Anterior cingulate cortex (tissue), 58 donors: ENCODE measurements at places on chromosomes 7 and 10.
A peak's percentile ranks its signal among the peaks of the same experiment; 100 is the strongest.

DNA sequence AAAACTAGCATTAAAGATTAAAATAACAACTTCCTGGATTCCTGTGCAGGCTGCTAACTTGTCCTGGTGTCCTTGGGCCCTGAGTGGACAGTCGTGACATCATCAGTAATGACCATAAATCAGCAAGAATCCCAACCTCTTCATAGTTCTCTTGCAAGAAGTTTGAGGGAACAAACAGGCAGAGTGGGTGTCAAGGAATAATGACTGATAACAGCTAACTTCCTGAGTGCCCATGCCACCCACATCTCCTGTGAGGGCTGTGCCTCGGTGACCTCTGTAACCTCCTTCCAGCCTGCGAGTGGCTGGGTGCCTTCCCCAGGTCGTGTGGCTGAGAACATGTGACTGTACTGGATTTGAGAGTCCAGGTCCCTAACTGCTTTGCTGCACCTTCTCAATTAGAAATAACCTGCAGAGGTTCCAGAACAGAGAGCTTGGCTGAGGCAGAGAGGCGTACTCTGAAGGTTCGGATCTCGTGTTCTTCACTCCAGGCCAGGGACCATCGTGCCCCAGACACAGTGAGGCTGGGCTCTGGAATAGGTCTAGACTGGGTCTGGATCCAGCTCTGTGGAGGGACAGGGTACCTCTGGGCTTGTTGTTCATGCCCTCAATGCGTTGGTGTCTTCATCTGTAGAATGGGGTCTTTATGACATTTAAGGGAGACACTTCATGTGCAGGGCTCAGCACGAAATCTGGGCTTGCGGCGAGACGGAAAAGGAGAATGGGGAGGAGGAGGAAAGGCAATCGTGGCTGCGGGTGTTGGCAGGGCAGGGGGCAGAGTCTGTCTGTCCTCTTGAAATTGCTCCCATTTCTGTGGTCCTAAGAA, 313.1 kb upstream of the ZNF32 start:
- no peak for DNase-seq

- DNase-seq = no peak
These were observed 347.6 kb downstream of the MDFIC start for GRCh38 chr7:115269486-115269885.

GRCh38 chr7:8136051-8136730, 125.8 kb downstream of the ICA1 start:
- no peak for DNase-seq

DNA sequence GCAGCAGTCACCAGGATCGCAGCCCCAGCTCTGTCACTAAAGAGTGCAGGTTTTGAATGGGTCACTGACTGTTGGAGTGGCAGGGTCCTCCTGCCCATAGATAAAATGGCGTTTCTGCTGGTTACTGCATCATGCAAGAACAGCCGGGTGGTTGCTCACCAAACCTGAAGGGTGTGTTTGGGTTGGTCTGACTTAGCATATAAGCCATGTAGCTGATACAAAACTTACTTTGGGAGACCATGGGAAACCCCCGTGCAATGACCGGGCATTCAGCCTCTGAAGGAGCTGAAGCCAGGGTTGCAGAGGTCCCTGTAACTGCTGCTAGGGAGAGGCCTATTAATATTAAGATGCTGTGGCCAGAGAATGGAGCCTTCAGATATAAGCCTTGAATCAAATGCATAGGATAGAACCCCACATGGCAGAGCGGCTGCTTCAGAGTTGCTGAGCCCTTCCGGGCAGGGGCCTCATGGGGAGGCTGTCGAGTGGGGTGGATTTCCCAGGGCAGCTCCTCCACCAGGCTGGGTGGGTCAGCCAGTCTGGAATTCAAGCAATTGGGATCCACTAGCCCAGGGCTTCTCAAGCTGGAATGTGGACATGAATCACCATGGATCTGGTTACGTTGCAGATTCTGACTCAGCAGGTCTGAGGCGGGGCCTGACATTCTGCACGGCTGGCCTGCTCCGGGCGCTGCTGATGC, 70.9 kb upstream of the CTBP2 start:
- no peak for DNase-seq

DNA sequence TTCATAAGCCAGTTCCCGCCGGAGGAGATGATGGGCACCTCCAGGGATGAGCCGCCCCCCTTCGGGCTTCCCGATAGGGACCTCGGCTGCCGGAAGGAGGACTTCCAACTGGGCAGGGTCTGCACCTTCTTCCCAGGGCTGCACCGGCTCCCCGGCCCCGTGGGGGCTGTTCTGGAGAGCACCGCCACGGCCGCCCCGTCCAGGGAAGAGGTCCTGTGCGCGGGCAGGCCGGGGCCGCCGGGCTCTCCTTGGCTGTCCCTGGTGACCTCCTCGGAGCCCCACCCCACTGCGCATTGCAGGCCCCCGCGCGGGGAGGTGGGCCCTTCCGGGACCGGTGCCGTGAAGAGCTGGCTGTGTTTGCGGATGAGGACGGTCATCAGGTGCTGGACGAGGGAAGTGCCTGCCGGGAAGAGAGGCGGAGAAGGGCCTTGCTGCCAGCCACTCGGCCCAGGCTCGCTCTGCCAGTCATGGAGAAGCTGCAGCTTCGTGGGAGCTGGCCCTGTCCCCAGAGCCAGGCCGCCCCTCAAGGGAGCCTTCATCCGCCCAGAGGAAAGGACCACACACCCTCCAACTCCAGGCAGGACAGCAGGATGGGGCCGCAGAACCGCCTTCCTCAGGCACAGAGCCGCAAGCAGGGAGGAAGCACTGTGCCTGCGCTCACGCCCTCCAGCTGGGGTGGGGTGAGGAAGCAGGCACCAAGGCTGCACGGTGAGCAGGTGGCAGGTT, 144.4 kb downstream of the MAPK8 start:
- no peak for DNase-seq

DNA sequence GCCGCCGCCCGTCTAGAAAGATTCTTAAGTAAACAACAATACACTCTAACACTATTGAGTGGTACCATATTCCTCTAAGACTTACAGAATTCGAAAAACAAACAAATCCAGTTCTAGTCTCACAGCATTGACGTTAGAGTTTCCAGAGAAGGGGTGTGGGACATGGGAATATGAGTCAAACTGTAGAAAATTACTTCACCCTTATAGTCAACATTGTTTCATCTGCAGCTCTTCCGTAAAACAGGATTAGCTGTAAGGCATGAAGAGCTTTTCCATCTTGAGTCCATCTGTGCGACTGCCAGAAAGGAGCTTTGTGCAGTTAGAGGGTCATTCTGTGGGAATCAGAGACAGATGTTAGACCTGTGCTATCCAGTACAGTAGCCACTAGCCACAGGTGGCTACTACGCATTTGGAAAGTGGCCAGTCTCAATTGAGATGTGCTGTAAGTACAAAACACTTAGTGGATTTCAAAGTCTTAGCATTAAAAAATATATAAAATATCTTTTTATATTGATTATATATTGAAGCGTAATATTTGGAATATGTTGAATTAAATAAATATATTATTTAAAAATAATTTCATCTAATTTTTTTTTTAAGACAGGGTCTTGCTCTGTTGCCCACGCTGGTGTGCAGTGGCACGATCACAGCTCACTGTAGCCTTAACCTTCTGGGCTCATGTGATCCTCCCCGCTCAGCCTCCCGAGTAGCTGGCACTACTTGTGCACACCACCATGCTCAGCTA, 79.8 kb upstream of the MPP7 start:
- DNase-seq = no peak

DNA sequence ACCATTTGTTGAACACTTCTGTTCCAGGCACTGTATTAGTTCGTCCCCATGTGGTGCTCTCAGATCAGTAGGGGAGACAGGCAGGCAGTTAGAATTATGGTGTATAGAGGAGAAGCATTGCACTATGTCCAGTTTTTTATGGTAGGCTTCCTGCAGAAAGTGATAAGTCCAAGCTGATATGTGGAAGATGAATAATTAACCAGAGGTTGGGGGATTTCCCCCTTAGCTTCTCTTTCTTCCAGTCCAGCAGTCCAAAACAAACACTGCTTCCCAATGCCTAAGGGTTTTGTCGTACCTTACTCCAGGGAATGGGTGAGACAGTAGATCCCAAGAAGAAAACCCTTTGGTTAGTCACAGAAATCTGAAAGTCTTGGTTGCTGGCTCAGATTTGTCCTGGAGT, 19.2 kb downstream of the HIF1AN start:
- DNase-seq = no peak

- DNase-seq = no peak
These were observed 91.8 kb downstream of the ACTR3B start for GRCh38 chr7:152851326-152851725.

GRCh38 chr10:31466313-31466712, 147.3 kb downstream of the ZEB1 start:
- DNase-seq = no peak

DNA sequence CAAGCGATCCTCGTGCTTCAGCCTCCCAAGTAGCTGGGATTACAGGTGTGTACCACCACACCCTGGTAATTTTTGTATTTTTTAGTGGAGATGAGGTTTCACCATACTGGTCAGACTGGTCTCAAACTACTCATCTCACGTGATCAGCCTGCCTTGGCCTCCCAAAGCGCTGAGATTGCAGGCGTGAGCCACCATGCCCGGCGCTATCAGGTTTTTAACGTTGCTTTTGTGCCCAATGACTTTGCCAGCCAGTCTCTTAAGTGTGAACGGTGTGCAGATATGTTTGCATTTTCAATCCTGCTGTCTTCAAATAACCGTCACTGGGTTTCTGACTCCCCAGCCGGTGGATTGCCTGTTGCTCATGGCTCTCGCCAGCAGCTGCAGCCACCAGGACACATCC, 201.8 kb upstream of the PPP2R2D start:
- DNase-seq = no peak

DNA sequence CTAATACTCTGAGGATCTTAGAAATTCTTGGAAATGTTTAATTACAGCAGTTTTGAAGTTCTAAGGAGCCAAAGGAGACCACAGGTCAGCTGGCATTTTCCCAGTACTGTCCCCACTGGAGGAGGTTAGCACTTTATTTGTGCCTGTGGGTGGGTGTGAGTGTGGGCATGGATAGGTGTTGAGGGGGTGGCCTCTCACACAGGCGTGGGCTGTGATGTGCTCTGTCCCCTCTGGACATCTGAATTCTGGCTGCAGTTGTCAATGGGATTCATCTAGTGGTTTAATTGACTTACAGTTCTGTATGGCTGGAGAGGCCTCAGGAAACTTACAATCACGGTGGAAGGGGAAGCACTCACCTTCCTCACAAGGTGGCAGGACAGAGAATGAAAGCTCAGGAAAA, 135.4 kb upstream of the NAMPT start:
- DNase-seq = no peak

GRCh38 chr10:119549247-119549999, 6.9 kb upstream of the RGS10 start:
- no peak for DNase-seq

DNA sequence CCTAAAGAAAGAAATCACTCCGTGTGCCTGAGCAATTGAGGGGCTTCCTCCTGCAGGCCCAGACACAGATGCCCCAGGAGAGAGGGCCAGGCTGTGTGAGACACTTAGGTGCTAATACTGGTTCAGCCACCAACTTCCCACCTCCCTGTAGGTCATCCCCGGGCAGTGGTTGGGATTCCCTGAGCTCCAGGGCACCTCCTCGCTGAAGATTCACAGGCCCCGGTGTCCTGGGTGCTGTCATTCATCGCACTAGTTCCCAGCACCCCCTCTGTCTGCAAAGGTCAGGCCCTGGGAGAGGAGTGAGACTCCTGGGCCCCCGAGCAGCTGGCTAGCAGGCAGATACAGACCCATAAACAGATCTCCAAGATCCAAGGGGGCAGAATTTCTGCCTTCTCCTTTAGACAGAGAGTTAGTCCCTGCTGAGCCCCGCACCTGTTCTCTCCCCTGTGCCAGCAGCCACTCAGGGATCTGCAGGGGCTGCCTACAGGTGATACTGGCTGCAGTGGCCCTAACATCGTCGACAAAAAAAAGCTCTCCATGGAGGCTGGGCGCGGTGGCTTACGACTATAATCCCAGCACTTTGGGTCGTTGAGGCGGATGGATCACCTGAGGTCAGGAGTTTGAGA, 38.2 kb upstream of the GTF2I start:
- DNase-seq = no peak

DNA sequence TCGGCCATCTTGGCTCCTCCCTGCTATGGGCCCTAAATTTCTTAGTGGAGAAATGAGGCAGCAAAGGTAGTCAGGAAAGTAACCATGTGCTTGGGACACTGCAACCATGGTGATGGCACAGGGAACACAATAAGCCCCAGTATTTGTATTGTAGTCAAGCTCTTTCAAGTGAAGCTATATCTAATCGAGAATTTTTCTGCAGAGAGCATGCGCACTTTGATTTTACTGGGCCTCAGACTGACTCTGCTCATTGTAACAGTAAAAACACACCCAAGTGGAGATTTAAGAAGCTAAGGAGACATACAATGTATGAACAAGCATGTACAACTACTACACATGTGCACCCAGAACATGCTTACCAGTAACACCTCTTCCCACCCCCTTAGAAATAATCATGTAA, 67.3 kb upstream of the TMEM229A start:
- DNase-seq = no peak

GRCh38 chr10:5943536-5943935, 33.8 kb downstream of the IL15RA start:
- no peak for DNase-seq

DNA sequence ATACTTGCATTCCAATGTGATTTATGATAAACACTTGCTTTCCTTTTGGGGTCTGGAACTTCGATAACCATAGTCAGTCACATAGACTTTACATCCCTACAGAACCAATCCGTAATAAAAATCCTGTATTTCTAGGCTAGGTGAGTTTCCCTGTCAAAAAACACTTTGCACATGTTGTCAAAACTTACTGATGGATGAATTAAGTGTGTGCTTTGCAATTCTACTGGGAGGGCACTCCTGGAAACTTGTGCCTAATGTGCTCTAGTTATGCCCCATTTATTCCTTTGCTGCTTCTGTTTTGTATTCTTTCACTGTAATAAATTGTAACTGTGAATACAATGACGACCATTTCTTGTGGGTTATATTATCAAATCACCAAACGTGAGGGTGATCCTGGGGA, 684.8 kb upstream of the PCDH15 start:
- DNase-seq = no peak

DNA sequence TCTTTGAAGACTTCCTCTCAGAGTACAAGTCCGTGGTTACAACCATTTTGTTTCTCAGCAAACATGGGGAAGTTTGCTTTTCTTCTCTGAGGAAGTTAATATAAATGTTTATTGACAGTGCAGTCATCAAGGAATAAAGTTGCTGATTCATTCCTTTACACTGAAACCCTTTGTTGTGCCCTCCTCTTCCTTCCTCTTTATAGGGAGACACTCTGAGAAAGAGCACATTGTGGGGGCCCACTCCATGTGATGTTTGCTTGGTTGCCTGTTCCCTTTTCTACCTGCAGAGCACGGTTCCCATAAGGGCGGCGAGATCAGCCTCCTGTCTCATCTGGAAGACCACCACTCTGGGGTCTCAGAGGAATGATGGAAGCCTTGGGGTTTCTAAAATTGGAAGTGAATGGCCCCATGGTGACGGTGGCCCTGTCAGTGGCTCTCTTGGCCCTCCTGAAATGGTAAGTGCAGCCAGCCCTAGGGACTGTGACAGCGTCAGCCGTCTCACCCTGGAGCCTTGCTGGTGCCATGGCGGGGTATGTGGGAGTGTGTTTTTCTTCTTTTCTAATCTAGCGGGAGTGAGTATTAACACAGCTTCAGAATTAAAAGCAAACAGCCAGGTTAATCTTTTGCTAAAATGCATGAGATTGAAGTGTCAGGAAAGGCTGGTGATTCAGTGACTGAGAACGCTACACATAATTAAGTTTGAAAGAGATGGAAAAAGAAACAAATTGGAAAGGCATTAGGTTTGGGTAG, at the start of gene TBXAS1:
Gene TBXAS1, plus strand, starts transcription at position 240 of the 750 bp plus-strand sequence. Its CDS starts 127 bp downstream, at position 367.
- peak; percentile 14 for DNase-seq

- DNase-seq = no peak
These were observed 21.4 kb downstream of the SORBS1 start for GRCh38 chr10:95539560-95540284.
